ENCODE measurements at places on chromosomes 7 and 10.

DNA sequence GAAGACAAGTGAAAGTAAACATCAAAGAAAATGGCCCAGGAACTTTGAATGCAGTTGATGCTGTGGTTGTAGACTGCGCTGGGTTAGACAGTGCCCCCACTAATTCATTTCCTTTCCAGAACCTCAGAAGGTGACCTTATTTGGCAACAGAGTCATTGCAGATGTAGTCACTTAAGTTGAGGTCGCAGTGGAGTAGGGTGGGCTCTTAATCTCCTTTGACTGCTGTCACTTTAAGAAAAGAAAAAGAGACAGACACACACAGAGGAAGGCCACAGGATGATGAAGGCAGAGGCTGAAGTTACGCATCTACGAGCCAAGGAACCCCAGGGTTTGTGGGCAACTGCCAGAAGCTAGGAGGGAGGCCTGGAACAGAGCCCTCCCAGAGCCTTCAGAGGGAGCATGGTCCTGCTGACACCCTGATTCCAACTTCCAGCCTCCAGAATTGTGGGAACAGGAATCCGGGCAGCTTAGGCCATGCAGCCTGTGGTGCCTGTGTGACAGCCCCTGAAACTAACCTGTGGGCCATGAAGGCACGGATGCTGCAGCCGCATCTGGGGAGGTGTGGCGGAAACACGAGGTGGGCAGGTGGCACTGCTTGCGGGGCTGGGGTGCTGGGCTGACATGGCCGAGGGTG is 107.6 kb downstream of the PRKAG2 start:
- no peak for DNase-seq

GRCh38 chr7:115106316-115106715 is 184.4 kb downstream of the MDFIC start:
- DNase-seq = no peak

DNA sequence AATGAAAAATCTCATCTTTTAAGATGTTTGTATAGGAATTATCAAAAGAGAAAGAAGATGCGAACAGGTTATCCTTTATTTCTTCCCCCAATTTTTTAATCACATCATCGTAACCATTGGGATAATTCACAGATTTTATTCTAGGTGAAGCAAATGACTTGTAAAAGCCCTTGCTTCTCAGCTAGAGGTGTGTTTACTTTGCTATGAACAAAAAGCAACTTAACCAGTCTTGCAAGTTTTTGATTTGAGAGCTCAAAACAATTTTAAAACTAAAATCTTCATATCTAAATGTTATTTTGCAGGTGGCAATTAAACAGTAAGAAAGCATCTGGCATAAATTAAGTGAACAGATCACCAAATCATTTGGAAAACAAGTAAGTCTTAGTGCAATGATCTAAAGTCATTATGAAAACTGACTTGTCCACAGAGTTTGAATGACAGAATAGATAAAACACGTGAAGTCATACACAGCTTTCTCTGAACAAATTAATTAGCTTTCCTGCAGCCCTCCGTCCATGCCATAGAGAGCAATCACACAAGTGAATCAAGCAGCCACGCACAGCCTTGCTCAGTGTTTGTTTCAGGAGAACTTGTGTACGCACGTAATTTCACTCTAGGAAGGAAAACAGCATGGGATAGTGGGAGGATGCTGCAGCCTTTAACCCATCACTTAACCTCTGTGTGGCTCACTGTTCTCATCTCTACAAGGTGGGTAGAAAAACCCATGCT is 85.0 kb upstream of the ZNF800 start:
- no peak for DNase-seq

GRCh38 chr10:49696311-49696710 is 16.9 kb downstream of the C10orf53 start:
- no peak for DNase-seq

DNA sequence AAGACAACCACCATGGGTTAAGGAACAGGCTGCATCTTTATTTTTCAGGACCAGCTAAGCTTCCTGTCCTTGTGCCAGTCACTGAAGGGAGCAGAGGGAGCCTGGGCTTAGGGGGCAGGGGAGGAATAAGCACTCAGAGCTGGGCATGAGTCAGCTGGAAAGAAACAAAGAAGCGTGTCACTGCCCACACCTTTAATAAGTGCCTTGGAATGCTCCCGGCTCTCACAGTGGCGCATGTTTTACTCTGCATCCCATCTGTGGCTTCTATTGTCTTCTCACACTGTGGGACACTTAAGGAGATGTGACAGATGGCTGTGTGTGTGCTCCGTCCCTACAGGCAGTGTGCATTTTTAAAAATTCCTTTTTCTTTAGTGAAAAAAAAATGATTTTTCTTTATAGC is 71.7 kb downstream of the MTURN start:
- peak; percentile 13 for DNase-seq

- DNase-seq = peak; percentile 44
Observed at GRCh38 chr10:110641256-110641655, 2.9 kb upstream of the RBM20 start.

- DNase-seq = no peak
Observed at GRCh38 chr7:2166625-2167280, 66.0 kb downstream of the MAD1L1 start.

DNA sequence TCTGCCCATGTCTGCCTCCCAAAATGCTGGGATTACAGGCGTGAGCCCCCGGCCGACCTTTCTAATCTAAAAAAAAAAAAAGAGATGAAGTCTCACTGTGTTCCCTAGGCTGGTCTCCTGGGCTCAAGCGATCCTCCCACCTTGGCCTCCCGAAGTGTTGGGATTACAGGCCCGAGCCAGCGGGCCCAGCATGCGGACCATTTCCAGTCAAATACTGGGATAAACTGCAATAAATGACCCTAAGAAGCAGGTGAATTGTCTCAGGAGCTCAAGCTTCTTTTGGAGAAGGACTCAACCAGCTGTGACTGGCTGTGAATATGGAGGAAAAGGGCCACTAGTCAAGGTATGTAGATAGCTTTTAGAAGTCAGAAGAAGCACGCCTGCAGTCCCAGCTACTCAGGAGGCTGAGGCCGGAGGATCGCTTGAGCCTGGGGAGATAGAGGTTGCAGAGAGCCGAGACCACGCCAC is 550 bp upstream of the CREM start:
- no peak for DNase-seq

DNA sequence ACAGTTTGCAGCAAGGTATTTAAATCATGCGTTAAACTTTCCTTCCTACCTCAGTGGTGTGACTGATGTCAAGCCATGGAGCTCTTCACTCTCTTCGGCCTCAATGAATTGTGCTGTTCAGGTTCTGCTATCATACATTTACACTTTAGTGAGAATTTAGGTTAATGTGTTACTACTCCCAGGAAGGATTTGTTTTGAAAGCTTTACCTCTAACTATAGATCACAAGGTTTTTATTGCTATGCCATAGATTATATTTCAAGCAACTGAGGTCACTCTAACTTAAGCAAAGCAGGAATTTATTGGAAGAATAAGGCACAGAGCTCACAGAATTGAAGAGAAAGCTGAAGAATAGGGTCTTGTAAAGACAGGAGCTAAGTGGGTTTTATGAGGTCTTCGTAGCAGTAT is 11.0 kb upstream of the ADD3 start:
- no peak for DNase-seq

- DNase-seq = no peak
Observed at GRCh38 chr7:70512761-70513160, 619.2 kb upstream of the GALNT17 start.

GRCh38 chr10:116490028-116490662 is 55.6 kb upstream of the PNLIP start:
- DNase-seq = peak; percentile 17

GRCh38 chr10:130052193-130052592 is 58.4 kb downstream of the C10orf143 start:
- DNase-seq = no peak

DNA sequence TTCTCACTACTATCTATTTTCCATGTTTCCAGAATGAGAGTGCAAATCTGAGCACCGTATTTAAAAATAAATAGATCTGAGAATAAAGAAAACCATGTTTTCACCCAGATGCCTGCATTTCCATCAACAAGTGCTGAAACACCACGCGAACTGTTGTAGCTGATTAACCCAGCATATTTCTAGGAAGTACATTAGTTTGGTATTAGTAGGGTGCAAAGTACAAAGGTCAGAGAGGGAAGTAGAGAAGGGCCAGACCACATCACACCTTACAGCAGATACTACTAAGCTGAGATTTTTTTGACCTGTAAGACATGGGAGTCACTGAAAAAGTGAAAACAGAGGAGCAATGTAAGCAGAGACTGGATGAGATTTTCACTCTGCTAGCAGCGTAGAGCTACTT is 181.3 kb downstream of the IMMP2L start:
- no peak for DNase-seq

DNA sequence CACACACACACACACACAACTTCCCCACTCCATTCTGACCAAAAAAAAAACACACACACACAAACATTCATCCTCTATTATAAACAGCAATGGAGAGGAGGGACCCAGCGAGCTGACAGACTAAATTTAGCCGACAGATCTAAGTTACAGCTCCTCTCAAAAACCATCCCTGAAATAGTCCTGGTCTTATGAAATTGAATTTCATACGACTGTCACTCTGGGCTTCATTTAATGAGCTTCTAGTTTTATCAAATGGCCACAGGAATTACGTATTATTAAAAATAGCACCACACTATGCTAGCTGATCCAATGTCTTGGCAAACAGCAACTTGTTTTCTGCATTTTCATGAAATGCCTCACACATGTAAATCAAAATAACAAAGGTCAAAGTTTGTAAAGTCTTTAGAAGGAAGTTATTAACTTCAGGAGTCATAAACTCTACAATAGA is 131.3 kb upstream of the ASAH2 start:
- DNase-seq = no peak

GRCh38 chr7:114181280-114181679 is 233.3 kb upstream of the FOXP2 start:
- DNase-seq = no peak

GRCh38 chr10:119483839-119484238 is 58.7 kb downstream of the RGS10 start:
- no peak for DNase-seq

DNA sequence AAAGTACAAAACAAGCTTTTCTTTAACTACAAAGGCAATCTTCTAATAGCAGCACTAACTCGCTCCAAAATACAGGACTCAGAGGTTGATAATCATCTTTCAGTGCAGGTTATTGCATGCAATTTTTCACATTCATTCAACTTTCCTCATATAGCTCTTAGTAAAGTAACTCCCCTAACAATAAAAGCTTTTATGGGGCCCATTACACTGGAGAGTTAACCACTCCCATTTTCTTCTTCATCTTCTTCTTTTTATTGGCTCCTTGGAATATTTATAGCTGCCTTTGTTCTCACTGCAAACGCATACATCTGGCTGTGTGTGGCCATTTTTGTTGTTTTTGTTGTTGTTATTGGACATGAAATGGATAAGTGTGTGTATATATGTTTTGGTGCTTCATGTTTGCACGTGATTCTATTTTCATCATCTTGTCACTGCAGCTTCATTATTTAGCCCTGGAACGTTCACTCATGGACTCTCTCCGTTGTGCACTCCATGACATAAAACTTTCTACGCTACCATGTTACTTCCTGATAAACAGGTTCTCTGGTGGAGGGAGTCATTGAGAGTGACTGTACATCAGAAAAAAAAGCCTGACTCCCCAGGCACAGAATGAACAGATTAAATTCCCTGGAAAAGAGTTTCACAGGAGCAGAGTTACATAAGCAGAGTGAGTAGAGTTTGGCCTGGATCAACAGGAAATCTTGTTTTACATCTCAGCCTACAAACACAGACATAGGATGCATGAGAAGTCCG is 236.4 kb upstream of the SP4 start:
- DNase-seq = no peak

- no peak for DNase-seq
Observed at GRCh38 chr7:55095672-55096071, 76.9 kb downstream of the EGFR start.

DNA sequence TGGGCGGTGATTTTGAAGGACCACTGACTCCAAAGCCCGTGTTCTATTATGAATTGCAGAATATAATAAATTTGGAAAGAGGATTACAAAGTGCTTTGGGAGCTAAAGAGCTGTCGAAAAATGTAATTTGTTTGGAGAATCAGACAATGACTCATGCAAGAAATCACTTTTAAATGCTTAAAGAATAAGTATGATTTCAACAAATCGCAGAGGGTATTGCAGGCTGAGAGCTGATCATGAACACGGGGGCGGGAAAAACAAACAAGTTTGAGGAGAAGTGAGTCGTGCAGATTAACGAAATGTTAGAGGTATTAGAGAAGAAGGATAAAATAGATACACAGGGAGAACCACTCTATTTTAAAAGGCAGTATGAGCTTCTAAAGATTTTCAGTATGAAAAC is 4.9 kb upstream of the HACD1 start:
- peak; percentile 36 for DNase-seq

GRCh38 chr7:28088032-28088431 is 92.6 kb downstream of the JAZF1 start:
- DNase-seq = peak; percentile 31

- DNase-seq = no peak
Observed at GRCh38 chr10:86177537-86178155, 188.9 kb downstream of the GRID1 start.

DNA sequence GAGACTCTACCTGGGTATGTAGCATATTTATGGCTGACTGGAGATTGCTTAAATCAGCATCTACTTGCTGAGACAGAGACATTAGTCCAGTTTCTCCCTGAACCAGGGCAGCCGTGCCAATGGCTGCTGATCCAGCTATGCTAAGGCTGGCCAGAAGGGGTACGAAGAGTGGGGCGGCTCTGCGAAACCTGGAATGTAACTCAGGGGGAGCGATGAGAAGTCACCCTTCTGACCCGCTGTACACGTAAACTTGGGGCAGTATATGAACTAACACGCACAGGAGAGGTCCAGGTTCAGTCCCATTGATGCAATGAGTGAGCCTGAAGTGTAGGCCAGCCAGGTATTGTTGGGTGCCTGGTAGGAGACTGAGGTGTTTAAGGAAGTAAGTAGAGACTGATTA is 73.7 kb downstream of the PRR15 start:
- DNase-seq = no peak

GRCh38 chr10:67621834-67622233 is 74.2 kb downstream of the CTNNA3 start:
- DNase-seq = no peak

DNA sequence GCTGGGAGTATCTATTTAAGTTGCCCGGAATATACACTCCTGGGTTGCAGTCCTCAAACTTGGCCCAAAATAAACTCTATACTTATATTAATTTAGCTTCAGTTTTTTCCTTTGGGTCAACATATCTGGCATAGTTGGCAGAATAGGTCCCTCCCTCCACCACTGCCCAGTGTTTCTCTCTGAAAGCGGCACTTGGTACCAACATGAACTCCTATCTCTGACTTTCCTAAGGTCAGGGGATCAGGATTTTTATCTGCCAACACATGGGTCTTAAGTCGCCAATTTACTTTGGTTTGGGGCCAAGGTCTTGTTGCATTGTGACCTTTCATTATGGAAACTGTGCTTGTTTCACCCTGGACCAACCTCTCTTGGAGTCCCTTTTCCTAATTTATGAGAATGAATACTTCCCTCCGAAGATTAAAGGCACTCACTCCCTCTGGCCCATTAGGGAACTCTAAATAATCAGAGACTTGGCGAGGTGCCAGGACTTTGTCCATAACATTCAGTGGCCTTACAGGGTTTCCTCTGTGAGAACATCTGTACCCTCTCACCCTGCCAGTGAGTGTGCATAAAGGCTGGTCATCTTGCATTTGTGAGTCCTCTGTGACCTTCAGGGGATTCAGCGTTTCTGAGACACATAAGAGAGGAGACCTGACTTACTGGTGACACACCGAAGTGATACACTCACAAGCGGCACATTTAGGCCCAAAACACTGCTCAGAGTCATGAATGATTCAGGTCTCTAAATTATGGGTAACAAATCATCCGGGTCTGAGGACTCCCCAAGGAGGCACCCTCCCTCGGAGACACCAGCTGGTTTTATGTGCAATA is 19.7 kb upstream of the FKBP9 start:
- DNase-seq = peak; percentile 39

GRCh38 chr7:138429577-138430250 is 30.3 kb upstream of the TRIM24 start:
- no peak for DNase-seq
